ENCODE measurements at places on chromosomes 6 and 20.

GRCh38 chr6:135043846-135044245 is 10.8 kb downstream of the HBS1L start:
- no peaks in the 10 kb centered on the region for H3K27me3 ChIP-seq
- no peak for DNase-seq
- peaks cover 35% of the 10 kb centered on the region for H3K36me3 ChIP-seq
- no peak overlapping the region for H3K4me3 ChIP-seq

- no peak for DNase-seq
- peaks cover 3% of the 10 kb centered on the region for H3K36me3 ChIP-seq
- H3K4me1 ChIP-seq, result no peaks in the 10 kb centered on the region
Observed at GRCh38 chr6:116218866-116219265, 35.0 kb downstream of the TSPYL4 start.

DNA sequence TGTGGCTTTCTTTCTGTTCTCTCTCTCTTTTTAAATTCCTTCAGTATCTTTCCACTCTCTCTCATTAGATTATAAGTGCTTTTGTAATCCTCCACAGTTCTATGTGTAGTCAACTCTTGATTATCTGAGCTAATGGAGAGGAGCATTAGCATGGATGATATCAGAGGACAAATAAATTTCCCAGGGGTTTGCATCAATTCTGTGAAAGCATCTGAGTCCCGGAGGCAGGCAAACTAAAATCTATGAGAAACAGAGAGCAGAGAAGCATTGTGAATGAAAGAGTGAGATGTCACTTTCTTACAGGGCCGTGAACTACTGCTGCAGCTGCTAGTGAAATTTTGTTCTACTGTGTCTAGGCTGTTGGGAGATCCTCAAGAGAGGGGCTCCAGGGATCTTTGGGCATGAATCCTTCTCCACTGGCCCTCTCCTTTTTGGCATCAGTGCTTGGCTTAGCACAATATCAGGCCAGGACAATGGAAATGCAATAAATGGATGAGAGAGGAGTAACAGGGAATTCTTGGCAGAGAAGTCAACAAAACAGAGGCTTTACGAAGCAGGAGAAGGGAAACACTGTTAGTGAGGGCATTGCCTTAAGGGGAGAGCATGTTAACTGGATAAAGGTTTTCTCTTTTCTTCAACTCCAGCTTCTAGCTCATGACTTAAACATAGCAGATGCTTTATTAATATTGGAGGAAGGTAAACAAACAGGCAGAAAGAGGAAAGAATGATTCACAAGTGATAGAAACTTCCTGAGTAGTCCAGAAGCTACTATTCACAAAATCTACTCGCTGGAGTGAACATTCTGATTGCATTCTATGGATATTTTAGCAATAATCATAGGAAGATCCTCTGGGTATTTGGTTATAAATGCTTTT is 847.0 kb upstream of the MAP3K7 start:
- H3K4me1 ChIP-seq, result no peaks in the 10 kb centered on the region
- no peak overlapping the region for H3K4me3 ChIP-seq
- no peak overlapping the region for H3K27ac ChIP-seq
- DNase-seq, result no peak

- peaks cover 11% of the 10 kb centered on the region for H3K27me3 ChIP-seq
- peaks cover 56% of the 10 kb centered on the region for H3K4me1 ChIP-seq
- DNase-seq, result no peak
- no peak overlapping the region for H3K27ac ChIP-seq
- H3K4me3 ChIP-seq, result no peak overlapping the region
Observed at GRCh38 chr6:26230351-26230750, 134.6 kb upstream of the BTN3A2 start.

GRCh38 chr6:32190911-32191677 is 1.1 kb upstream of the PBX2 start:
- peaks cover 59% of the 10 kb centered on the region for H3K4me1 ChIP-seq
- peaks cover 5% of the 10 kb centered on the region for H3K27me3 ChIP-seq
- H3K4me3 ChIP-seq, result peak overlapping the region; percentile 100
- DNase-seq, result no peak
- H3K36me3 ChIP-seq, result peaks cover 58% of the 10 kb centered on the region

- no peak overlapping the region for H3K27ac ChIP-seq
- H3K4me3 ChIP-seq, result no peak overlapping the region
- DNase-seq, result no peak
- H3K36me3 ChIP-seq, result peaks cover 13% of the 10 kb centered on the region
- H3K27me3 ChIP-seq, result peaks cover 86% of the 10 kb centered on the region
Observed at GRCh38 chr6:84766118-84766798, 1.9 kb upstream of the TBX18 start.

GRCh38 chr6:134464690-134465411 is 146.9 kb upstream of the SGK1 start:
- H3K27me3 ChIP-seq, result no peaks in the 10 kb centered on the region
- no peak for DNase-seq
- peaks cover 2% of the 10 kb centered on the region for H3K4me1 ChIP-seq
- H3K4me3 ChIP-seq, result no peak overlapping the region
- H3K27ac ChIP-seq, result no peak overlapping the region
- no peaks in the 10 kb centered on the region for H3K36me3 ChIP-seq

DNA sequence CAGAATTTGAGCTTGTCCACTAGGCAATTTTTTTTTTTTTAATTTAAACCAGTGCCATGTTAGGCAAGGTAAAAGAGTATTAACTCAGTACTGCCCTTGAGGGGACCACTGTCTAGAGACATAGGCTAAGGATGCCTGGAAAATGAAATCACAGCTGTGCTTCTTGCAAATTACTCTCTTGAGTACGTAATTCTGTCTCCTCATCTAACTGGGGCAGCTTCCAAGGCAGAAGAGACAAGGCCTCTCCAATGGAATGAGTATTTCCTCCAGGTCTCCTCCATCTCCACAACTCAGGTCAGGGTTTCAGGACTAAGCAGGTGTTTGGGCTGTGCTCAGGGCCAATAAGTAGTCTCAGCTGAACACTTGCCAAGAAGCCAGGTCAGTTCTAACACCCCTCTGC is 33.8 kb upstream of the MRPS10 start:
- H3K27me3 ChIP-seq, result no peaks in the 10 kb centered on the region
- peaks cover 32% of the 10 kb centered on the region for H3K36me3 ChIP-seq
- no peak for DNase-seq
- H3K27ac ChIP-seq, result no peak overlapping the region

GRCh38 chr20:56060486-56060885 is 55.2 kb upstream of the CBLN4 start:
- no peak for DNase-seq
- H3K27me3 ChIP-seq, result no peaks in the 10 kb centered on the region
- no peaks in the 10 kb centered on the region for H3K4me1 ChIP-seq
- no peaks in the 10 kb centered on the region for H3K36me3 ChIP-seq
- no peak overlapping the region for H3K27ac ChIP-seq

DNA sequence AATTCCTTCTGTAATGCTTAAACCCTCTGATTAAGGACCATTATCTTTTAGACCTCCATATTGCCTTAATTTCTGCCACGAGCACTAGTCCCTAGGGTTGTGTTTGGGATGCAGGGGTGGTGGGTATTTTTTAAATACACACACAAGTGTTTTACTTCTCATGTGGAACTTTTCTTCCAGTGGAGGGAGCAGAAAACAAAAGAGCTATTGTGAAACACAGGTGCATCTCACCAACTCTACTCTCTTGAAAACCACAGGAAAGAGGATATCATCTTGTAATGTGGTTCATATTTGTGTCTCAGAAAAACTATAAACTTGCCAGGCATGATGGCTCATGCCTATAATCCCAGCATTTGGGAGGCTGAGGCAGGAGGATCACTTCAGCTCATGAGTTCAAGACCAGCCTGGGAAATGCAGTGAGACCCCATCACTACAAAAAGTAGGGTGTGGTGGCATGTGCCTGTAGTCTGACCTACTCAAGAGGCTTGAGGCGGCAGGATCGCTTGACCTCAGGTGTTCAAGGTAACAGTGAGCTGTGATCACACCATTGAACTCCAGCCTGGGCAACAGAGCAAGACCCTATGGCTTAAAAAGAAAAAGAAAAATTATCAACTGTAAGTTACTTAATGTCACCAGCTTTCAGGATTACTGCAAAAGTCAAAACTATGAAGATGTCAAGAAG is 37.3 kb downstream of the MRS2 start:
- H3K27ac ChIP-seq, result no peak overlapping the region
- H3K4me3 ChIP-seq, result no peak overlapping the region
- no peaks in the 10 kb centered on the region for H3K4me1 ChIP-seq
- H3K36me3 ChIP-seq, result no peaks in the 10 kb centered on the region

DNA sequence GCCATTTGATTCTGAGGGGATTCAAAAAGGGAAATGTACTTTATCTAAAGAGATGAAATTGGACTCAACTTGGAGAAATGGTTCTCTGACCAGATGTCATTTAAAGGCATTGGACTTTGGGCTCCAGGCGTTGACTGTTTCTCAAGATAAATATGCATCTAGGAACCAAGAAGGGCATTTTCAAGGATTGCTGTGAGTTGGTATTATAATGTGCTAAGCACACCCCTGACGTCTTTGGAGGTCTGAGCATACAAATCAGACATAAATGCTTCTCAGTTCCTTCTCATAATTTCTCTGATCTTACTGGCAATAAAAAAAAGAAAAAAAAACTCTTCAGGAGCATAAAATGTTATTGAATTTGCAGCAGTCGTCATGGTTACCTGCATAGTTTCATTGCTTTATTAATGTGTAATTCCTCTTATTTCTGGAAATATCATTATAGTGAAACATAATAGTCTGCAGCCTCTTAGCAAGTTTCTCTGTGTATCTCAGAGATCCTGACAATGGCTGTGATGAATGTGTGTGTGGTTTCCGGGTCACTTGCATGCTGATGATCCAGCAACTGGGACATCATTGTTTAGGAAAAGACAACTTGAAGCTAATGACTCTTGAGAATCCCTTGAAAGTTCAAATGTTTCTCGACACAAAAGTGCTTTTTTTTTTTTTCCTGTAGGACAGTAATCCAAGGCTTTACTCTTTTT is 136.0 kb downstream of the AIG1 start:
- H3K36me3 ChIP-seq, result no peaks in the 10 kb centered on the region
- H3K27me3 ChIP-seq, result no peaks in the 10 kb centered on the region
- no peaks in the 10 kb centered on the region for H3K4me1 ChIP-seq
- no peak for DNase-seq

DNA sequence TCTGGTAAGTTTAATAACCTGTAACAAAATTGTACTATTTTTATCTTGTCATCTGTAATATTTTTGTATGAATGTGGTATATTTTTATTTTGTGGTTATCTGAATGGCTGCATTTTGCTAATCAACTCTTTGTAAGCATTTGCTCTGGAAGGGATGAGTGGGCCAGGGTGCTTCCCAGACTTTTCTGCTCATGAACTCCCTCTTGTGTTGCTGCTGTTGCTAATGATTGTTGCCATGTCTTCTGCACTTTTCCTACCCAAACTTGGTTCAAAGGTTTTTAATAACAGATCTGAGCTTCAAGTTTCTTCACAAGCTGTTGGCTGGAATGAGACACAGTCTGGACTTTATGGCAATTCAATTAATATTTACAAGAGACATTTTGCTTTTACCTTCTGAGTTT is 1005.7 kb downstream of the HACE1 start:
- no peaks in the 10 kb centered on the region for H3K4me1 ChIP-seq
- no peak overlapping the region for H3K4me3 ChIP-seq
- H3K27me3 ChIP-seq, result no peaks in the 10 kb centered on the region
- no peaks in the 10 kb centered on the region for H3K36me3 ChIP-seq

DNA sequence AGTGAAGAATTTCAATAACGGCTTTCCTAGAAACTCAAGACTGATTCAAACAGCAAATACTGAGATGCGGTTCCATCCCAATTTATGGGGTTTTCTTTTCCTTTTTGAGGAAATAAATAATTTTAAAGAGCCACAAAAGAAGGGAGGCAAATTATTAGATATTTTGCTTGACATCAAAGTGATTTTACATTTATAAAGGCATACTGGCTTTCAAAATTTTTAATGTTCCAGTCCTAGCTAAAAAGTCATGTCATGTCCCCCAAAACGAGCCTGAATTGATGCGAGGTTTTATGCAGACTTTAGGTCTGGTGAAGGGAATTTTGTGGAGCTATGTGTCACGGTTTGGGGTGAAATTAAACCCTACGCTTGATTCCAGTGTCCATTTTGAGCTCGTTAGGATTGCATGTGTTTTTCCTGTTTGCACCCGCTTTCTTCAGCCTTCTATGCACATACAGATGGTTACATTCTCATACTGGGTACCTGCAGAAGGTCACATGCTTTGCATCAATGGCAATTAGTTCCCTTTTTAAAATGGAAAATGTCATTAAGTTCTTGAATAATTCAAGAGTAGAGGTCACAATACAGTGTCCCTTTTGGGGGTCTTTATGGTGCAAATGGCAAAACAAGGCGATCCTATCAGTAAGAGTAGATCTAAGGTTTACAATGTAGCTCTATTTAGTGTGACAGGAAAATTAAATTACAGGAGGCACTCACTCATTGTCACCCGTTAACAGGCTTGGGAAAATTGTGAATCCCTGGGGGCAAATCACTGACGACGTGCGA is 17.3 kb downstream of the FOXA2 start:
- H3K4me3 ChIP-seq, result no peak overlapping the region
- peaks cover 72% of the 10 kb centered on the region for H3K27me3 ChIP-seq
- no peak for DNase-seq
- H3K36me3 ChIP-seq, result no peaks in the 10 kb centered on the region
- no peak overlapping the region for H3K27ac ChIP-seq

DNA sequence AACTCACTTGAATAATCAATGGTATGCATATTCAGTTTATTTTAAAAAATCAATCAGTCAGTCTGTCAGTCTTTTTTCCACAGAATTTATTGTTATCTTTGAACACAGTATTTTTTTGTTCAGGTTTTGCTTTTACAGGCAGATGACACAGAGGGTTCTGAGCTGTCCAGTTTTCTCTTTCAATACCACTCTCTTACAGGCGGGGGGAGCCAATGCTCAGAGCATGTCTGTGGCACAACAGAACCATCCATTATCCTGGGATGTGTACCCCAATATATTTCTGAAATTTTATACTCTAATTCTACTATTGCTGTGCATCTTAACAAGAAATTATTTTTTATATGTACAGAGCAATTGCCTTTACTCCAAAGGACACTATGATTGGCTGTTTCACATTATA is 21.2 kb downstream of the ROS1 start:
- H3K27me3 ChIP-seq, result no peaks in the 10 kb centered on the region
- peak; percentile 21 for DNase-seq
- H3K4me1 ChIP-seq, result no peaks in the 10 kb centered on the region
- H3K27ac ChIP-seq, result no peak overlapping the region
- H3K4me3 ChIP-seq, result no peak overlapping the region
- H3K36me3 ChIP-seq, result no peaks in the 10 kb centered on the region

GRCh38 chr6:45991189-45991588 is 24.5 kb downstream of the CLIC5 start:
- no peaks in the 10 kb centered on the region for H3K36me3 ChIP-seq
- no peak for DNase-seq
- no peaks in the 10 kb centered on the region for H3K4me1 ChIP-seq
- no peaks in the 10 kb centered on the region for H3K27me3 ChIP-seq

DNA sequence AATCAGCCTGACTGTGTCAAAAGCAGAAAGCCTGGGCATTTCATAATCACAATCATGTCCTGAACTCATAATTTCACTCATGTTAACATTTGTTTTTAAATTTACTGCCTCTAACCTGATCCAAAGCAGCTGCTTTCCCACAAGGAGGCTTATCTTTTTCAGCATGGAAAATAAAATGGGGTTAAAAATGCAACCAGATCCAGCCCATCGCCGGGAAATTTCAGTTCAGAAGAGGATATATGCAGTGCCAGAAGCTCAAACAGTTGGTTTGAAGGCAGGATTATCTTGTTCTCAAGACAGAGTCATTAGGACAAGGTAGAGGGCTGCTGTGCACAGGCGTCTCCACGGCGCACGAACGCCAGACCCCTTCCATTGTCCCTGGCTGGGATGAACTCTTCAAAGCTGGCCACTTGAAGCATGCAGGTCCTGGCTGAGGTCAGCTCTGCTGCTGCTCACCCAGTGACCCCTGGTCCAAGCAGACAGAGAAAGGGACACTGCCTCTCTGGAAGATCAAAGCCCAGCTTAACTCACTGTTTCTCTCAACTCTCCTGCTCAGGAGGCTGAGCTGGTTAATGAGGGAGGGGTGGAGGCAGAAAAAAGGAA is 191.1 kb upstream of the HEY2 start:
- peaks cover 4% of the 10 kb centered on the region for H3K27me3 ChIP-seq
- no peak for DNase-seq
- H3K4me1 ChIP-seq, result no peaks in the 10 kb centered on the region
